NCI-H2171 treated with DMSO at 0.1 percent for 48 hours (cell line): ENCODE measurements at places on chromosomes 5 and 9.

- no peak for DNase-seq
Observed at GRCh38 chr9:130662970-130663257, 1.5 kb upstream of the PRDM12 start.

DNA sequence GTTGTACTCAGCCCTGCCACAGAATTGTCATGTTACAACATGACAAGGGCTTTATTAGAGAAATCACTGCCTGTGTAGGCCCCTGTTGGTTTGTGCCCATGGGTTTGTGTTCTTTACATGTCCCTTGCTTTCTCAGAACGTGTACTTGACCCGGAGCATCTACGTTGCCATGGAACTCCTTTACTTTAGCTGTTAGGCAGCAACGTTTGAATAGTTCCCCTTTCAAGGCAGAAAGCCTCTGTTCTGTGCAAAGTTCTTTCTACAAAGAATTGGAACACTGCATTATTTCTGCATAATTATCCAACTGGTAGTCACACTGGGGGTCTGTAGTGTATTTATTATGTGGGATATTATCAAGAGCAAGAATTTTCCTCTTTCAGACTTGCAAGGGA, 51.1 kb downstream of the FBXL7 start:
- DNase-seq, result no peak

- no peak for DNase-seq
Observed at GRCh38 chr9:15498246-15498995, 12.3 kb downstream of the PSIP1 start.

DNA sequence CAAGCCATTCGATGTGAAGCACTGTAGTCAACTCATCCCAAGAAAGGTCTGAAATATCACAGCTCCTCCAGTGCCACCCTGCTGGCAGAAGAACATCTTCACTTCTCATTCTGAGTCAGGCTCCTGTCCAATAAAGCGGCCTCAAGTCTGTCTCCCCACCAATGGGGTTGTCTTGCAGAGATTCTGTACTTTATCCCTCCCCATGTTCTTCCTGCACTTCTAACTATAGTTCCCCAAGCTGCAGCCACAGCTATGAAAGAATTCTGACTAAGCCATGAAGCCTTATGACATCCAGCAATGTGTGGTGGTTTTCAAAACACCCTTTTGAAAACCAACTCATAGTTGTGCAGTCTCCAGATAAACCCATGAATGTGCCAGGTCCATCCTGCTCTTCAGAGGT, 6.8 kb downstream of the MACROH2A1 start:
- DNase-seq, result no peak

DNA sequence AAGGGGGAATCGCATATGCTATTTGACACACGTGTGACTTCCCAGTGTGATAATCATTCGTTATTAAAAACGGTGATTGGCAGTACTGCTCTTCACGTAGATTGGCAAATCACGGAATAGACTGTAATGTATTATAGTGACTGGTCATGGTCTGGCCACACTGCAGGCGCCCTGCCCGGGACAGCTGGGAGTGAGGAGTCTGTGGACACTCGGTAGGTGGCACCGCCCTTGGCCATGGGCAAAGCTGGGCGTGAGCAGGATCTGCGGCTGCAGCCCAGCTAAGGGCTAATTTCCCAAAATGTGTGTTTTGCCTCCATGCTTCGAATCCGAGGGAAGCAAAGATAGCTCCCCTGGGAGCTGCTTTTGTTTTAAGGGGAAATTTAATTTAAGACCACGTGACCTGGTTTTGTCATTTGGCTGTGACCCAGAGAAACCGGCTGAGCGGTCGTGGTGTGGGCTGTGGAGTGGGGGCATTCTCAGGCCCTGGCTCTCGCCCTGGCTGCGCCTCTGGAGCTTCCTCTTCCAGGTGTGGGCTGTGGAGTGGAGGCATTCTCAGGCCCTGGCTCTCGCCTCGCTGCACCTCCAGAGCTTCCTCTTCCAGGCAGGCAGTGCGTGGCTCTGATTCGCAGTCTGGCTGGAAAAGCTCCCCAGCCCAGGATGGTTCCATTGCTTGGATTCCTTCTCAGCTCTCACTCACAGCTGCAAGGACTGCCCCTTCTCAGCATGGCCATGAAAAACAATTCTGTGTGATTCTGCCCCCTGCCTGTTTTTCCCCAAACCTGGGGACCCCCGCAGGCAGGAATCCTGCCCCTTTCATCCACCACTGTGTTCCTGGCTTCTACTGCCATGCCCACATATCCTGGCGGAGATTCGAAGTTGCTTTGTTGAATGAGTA, 131.1 kb downstream of the OLFM1 start:
- no peak for DNase-seq

- DNase-seq, result no peak
Observed at GRCh38 chr9:212297-212696, 2.4 kb upstream of the DOCK8 start.

GRCh38 chr5:108878756-108879155, 131.1 kb downstream of the FER start:
- DNase-seq, result no peak

- no peak for DNase-seq
Observed at GRCh38 chr5:72392326-72392733, 72.2 kb downstream of the PTCD2 start.
